ENCODE measurements at places on chromosomes 11 and 22.

DNA sequence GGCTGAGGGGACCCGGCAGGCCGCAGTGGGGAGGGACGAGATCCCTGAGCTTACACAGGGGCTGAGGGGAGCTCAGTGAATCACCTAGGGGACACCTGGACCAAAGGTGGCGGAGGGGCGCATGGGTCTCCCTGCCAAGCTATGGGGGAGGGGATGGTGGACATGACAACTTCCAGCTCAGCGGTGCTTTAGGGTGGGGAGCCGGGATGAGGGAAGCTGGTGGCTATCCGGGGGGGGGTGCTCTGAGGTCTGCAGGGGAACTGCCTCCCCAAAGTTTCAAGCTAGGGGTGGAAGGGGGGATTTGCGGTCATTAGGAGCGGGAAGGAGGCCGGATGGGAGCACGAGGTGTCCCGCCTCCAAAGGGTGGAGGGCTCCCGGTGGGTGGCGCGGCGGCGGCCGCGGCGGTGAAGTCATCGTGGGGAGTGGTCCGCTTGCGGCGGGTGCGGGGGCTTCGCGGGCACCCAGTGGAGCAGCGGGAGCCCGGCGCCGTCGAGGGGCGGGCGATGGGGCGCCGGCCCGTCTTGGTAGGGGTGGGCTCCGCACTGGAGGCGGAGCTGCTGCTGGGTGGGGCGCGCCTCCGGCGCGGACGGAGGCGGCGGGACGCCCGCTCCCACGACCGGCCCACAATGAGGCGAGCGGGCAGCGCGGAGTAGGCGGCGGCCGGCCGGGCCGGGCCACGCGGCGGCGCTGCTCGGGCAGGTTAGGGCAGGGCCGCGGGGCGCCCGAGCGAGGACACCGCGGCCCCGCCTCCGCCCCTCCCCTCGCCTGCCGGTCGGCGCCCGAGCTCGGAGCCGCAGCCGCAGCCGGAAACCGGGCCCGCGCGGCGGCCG lies at the start of gene MICALL1:
Gene MICALL1, plus strand, starts transcription at position 764 of the 830 bp plus-strand sequence. CDS start 126 bp downstream, outside the sequence.
- peak; percentile 85 for DNase-seq

DNA sequence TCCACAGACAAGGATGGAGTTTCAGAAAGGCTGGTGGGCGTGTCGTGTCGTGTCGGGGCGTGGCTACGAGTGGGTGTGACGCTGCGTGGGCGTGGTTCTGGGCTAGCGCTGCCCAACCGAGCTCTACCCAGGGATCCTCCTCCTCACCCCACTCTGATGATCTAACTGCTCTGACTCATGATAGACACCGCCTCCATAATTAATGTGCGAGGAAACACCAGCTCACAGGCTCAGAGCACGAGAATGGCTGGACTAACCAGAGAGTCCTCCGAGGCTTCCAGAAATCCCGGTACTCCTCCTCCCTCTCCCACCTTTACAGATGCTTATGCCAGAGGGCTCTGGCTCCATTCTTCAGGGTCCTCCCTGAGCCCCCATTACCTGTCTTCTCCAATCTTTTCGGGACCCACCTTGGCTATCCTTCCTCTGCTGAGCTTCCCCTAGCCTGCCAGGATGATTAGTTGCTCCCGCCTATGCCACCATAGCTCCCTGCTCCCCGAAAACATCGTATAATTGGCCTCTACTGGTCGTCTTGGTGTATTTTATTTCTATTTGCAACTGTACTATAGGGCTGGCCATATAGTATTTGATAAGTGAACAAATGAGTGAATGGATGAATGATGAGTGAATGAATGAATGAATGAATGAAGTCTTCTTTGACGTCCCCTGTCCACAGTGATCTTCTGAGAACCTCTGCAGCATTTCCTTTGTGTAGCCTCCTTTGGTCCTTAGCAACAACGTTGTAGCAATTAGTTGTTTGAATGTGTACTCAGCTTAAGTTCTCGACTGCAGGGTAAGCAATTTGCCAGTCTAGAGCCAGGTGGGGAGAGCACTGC lies 21.7 kb downstream of the TMPRSS13 start:
- DNase-seq = peak; percentile 95

- no peak for DNase-seq
Measured at GRCh38 chr11:77435972-77436371, 37.9 kb downstream of the PAK1 start.

DNA sequence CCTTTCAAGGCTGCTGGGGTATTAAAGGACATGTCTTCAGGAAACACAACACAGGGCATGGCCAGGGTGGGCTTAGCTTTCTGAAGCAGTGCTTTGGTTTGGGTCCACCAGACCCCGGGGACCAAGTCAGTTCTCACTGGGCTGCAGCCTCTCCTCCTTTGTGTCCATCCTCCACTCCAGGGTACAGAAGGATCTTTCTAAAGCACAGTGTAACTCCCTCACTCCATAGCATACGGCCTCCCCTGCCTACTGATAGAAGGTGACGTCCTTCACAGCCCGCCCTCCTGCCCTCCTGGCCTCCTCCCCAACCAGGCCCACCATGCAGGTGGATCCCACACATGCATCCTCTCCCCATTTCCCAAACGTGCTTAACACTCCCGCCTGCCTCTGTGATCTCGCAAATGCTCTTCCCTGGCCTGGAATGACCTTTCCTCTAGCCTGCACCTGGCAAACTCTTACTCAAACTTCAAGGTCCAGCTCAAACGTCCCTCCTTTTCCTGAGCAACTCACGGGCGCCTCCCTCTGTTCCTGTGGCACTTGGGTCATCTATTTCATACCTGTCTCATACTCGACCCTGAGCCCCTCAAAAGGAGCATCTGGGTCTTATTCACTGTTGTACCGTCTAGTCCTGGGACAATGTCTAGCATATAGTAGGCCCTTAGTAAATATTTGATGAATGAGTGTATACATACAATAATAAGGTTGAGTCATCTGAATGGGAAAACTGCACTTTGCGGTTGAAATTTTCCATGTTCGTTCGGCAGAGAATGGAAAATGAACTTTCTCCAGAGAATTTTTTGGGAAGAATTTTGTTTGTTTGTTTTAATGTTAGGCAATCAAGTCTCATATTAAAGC lies 187.7 kb downstream of the EFCAB6 start:
- no peak for DNase-seq

DNA sequence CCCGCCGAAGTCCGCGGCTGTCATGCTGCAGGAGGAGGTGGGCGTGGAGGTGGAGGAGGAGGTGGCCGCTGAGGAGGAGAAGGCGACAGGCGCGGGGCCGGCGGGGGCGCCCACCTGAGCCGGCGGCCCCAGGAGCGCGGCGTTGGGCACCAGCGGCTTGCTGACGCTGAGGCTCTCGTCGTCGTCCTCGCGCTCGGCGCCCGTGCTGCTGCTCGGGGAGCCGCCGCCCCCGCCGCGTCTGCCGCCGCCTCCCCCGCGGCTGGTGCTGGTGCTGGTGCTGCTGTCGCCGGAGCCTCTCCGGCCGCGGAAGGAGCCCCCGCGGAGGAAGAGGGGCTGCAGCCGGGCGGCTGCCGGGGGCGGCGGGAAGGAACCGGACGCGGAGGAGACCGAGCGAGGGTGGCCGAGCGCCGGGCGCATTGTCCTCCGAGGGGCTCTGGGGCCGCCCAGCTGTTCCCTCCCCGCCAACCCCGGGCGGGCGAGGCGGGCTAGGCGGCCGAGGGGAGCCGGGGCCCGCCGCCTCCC lies 388 bp downstream of the TMEM121B start:
- peak; percentile 17 for DNase-seq

GRCh38 chr11:131749101-131749500 lies 378.7 kb downstream of the NTM start:
- DNase-seq = no peak

DNA sequence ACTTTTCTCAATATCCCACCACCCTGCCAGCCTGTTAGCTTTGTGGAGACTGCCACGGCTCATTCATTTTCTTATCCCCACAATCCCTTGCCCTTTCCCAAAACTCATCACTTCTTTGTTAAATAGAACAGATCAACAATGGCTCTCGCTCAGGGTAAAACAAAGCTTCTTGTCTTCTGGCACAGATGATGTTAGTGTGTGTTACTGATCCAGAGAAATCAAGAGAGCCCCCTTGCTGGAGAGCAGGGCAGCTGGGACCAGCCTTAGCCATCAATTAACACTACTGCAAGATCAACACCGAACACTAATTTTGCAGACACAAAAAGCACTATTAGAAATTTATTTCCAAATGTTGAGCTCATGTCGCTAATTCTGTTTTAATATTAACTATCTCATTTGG lies 420.9 kb downstream of the TENM4 start:
- no peak for DNase-seq

DNA sequence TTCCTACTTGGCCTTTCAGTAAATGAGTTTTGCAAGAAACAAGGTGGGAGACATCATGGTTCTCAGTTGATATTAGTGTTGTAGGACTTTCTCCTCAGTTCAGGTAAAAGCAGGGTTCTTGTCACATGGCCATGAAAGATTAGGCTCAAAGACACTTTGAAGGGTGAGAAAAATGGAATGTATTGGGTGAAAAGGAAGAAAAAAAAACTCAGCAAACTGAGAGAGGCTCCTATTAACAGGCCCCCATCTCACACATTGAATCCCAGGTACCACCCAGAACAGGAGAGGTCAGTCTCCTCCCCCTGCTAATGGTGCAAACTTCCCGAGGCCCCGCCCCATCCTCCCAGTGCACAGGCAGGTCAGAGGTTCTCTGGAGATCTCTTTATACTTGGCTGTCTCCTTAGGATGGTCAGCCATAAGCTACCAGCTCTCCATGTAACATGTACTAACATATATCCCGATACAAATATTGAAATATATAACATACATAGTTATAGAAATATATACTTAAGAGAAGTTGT lies 62.2 kb downstream of the MICAL2 start:
- DNase-seq = no peak

GRCh38 chr11:102572554-102573220 lies 42.1 kb upstream of the MMP7 start:
- DNase-seq = no peak

DNA sequence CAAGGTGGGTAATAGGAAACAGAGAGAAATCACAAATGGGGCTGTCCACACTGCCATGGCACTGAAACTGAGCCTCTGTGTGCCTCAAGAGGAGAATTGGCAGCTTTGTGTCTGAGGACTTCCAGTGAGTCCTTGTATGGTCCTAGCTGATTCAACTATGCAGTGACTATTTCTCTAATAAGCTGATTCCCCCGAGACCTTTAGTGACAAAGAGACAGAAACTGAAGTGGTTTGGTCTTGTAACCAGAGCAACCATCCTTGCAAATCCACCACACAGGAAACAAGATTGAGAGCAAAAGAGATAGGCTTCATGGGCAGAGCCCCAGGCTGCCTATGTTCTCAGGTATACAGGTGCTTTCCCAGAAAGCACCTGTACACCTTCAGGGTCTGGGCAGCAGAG lies 1038.5 kb downstream of the NTM start:
- no peak for DNase-seq

DNA sequence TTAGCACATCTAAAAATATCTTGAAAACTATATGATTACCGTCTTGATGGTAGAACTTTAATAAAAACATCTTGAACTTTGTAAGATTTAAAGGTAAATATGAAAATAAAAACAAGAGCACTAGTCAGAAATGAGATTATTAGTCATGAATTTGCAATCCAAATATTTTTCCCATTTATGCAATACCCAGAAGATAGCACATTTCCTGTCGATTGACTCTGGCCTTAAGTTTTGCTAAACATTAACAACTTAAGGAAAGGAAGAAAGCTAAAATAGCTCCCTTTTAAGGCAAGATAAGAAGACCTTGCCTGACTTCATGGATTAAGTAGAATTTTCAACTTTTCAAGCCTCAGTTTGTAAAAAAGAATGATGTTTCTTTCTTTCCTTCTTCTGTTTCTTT lies 1374.7 kb upstream of the RAG2 start:
- DNase-seq = no peak

DNA sequence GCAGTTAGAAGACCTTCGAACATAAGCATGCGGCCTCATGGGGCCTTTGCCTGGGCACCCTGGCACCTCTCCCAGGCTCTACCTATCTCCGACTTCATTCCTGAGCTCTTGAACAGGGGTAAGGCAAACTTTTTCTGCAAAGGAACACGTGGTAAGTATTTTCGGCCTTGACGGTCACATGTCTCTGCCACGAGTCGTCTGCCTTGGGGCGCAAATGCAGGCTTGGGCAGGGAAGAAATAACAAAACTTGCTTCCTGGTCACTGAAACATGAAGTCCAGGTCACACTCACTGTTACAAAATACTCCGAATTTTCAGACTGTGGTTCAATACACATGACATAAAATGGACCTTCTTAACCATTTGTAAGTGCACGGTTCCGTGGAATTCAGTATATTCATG lies 3.4 kb upstream of the ASCL2 start:
- no peak for DNase-seq

GRCh38 chr11:61581030-61581928 lies at the start of gene SYT7:
SYT7 (minus strand) TSS chr11:61581076; CDS start chr11:61580820, 256 bp downstream.
- DNase-seq = peak; percentile 92

DNA sequence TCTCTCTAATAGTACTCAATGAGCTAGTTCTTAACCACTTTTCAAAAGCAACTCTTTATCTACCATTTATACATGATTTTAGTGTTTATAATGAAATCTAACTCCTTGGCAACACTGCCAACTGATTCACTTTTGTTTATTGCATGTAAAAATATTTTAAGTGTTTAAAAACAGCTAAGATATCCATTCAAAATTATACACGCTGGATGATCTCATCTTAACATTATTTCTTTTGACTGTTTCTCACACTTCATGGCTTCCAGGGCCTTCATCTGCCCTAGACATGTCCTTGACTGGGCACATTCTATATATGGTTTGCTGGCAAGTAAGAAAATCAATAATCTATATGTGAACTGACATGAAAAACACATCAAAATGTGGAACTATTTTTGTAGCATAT lies 414.6 kb upstream of the LUZP2 start:
- no peak for DNase-seq

GRCh38 chr22:44171561-44171960 lies 9.2 kb upstream of the PARVG start:
- DNase-seq = no peak

DNA sequence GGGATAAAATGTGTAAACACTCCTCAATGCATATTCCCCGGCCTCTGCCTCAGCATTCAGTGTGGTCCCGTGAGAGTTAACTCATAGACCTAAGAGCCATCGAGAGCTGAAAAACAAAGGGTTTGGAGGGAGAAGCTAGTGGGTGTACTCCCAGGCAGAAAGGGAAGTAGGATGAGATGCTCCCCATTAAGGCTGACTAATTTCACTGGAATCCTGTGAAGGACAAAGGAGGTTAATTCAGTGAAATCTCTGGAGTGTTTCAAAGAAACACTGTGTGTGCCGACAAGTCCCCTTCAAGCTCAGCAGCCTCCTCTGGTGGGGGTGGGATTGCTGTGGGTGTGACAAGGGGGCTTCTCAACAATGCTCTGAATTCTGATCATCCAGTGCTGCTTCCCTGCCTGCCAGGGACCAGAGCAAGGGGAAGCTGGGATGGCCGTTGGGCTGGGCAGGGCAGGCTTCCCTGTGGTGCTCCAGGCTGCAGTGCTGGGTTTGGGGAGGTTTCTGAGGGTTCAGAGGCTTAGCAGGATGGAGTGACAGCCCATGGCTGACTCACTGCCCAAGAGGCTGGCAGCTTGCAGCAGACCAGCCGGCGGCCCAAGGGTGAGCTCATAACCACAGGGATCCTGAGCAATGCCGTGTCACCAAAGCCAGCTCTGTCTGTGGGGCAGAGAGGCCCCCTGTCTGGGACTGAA lies 61.4 kb upstream of the BMAL1 start:
- DNase-seq = peak; percentile 94

- DNase-seq = no peak
Measured at GRCh38 chr11:14858404-14858803, 33.6 kb downstream of the CYP2R1 start.
